ACHN (cell line): ENCODE measurements at places on chromosomes 4 and X.

DNA sequence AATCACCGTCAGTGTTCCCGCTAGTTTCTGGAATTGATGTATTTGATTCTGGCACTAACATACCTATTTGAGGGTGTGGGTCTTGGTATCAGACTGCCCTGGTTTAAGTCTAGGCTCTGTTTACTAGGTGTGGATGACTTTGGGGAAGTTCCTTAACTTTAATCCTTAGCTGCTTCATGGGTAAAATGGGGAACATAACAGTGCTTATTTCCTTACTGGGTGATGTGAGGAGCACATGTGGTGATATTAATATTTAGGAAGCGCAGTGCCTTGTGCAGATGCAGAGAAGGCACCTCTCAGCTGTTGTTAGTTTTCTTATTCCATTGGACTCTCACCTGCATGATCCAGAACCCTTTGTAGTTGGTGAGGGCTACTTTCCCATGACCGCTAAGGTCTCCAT is 17.1 kb downstream of the RNF4 start:
- no peak for DNase-seq

DNA sequence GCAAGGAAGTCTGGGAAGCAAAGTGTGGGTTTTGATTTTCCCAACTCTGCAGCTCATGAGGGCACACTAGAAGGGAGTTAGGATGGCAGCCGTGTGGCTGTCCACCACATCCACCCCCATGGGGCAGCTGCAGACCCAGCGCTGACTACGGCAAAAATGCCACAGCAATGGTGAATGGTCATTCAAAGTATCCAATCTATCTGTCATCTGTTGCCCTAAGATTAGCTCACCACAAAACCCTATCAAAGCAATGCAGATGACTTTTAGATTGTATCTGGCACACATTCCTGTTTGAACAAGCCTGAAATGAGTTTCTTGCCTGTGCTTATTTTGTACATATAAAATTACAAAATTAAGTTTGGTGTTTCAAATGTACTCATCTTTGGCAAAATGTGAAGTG is 29.7 kb upstream of the HPSE start:
- DNase-seq = no peak

DNA sequence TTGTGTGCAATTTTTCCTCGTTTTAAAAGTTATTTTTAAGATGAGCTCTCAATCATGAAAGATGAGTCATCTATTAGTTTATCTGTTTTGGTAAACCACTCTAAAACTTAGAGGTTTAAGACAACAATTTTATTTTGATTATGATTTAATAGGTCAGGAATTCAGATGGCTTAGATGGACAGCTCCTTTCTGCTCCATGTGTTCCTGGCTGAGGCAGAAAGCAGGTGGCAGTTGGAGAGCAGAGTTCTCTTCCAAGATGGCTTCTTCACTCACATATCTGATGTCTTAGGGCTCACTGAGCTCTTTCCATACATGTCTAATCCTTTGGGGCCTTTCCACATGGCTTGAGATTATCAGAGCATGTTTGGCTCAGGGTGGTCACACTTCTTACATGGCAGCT is 48.3 kb upstream of the GRPR start:
- DNase-seq = no peak

DNA sequence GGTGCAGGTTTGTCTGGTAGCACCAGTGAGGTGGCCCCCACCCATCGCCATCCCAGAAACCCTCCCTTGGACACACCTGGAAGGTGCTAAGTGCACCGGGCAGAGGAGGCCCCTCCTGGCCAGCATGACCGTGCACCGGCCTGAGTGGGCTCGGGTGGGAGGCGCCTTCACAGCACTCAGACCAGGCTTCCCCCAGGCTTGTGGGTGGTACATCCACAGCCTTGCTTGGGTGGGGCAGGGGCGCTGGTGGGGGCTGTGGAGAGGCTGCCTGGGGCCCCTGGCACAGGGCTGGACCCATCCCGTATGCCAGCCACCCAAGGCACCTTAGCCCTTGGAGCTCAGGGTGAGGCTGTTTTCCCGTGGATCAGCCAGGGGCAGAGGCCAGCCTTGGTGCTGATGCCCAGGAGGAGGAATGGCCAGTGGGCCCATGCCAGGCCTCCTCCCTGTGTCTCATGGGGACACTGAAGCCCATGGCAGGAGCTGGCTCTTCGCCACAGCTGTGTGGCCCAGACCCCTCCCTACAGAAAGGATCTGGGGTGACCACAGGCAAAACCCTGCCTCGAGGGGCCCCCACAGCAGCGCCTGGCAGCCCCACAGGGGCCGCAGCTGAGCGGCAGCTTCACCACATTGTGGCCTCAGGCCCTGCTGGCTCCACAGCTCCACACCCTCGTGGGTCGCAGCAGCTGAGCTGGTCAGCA is 21.4 kb downstream of the NKX1-1 start:
- DNase-seq = no peak

GRCh38 chrX:150363561-150364346 is 637 bp downstream of the MAMLD1 start:
- peak; percentile 39 for DNase-seq

DNA sequence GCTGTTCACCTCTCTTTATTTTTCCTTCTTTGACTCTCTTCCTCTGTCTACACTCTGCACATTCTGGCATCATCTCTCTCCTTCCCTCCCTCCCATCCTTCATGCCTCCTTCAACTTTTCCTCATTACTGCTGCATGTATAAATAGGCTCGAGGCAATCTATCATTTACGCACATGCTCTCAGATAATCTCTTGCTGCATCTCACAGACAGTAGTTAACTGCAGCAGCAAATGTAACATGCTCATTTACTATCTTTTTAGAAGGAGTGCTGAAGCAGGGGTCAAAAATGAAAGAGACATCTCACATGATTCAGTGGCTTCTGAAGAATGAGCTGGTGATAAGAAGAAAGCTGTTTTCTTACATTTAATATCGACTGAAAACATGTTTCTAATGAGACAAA is 127.7 kb downstream of the RASL11B start:
- no peak for DNase-seq

GRCh38 chr4:35237924-35238323 is 1006.4 kb downstream of the ARAP2 start:
- DNase-seq = no peak

DNA sequence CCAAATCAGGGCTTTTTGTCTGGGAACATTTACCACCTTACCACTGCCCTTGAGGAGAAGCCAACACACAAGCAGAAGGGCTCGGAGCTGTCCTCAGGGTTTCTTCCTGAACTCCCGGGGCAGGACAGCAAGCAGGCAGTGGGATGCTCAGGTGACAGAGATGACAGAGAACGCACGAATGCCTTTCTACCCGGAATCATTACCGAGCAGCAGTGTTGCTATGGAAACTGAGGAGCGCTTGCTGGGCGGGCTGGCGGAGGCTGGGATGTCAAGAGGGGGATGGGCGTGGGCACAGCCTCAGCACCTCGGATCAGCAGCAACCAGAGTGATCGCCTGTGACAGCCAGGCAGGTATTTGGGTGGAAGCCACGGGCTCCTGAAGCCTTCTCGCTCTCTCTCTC is 17.8 kb downstream of the SSR4 start:
- no peak for DNase-seq

DNA sequence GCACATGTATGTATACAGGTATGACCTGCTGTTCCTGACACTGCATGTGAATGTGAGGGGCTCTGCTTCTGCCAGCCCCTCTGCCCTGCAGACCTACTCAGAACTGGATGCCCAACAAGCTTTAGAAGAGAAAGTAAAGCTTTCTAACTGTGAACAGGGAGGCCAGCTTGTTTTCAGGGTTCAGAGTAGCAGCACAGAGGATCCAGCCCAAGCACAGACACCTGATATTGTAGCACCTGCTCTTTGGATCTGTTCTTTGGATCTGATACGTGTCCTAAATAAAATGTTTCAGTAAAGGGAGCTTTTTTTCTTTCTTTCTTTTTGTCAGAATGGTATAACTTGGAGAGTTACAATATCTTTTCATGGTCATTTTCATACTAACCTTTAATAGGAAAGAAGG is 19.2 kb downstream of the DCUN1D4 start:
- no peak for DNase-seq

- DNase-seq = no peak
Measured at GRCh38 chr4:70948665-70949260, 44.7 kb upstream of the DCK start.

DNA sequence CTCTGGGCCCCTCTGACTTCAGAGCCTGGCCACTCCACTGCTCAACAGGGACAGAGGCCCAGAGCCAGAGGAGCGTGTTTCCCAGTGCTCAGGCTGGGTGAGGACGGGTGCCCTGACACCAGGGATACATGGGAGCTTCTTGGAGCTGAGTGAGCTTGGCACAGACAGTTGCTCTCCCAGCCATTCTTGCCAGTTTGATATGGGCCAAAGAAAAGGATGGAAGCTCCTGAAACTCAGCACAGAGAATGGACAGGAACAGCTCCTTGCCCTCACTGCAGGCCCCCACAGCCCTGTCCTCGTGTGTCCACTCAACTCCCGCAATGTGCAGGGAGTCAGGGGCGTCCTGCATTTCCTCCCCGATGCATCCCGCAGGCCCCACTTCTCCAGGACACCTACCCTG is 38.8 kb downstream of the NSG1 start:
- DNase-seq = no peak

DNA sequence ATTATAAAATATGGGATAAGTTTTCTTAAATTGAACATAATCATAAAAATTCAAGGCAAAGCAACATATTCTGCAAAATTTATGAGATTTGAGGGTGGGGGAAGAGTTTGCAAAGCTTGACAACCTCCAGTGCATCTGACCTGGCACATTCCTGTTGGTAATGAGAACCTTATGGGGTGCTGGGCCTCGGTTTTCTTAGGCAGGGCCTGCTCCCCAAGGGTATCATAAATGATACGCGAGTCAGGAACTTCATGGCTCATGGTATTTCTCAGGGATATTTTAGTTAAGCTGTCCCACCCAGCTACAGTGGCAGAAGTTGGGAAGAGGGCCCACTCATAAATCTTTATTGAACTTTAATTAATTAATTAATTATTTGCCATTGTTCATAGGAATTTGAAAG is 13.2 kb downstream of the AFF2 start:
- no peak for DNase-seq

DNA sequence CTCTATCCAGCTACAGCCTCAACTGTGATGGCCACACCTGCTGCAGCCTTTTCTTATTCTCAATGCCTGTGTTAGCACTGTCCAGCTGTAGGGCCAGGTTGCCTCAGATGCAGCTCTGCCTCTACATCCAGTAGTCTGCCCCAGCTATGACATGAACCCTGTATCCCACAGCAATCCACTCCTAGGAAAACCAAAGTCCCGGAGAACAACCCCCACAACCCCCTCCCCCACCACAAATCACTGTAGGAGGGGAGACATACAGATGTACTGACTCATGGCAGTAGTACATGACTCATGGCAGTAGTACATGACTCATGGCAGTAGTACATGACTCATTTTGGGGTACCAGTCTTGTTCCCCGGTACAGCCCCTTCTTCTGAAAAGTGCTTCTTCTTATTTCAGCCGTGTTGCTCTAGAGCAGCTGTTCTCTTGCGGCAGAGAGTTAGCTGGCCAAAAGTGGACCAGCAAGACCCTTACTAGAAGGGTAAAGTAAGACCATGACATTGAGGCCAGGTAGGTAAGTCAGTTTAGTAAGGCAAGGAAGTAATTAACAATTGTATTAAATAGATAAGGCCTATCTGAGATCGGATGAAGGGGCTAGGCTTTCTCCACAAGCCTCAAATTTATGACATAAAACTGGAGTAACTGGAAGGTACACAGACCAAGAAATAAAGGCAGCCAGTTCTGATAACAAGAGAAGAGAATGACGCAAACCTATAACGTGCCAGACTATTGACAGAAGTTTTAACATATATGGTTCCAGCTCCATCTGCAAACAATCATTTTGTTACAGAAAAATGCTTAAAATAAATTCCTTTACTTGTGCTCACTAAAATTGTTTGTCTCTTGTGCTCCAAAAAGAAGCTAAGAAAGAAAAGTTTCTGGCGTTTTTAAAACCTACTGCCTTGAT is 221.4 kb downstream of the TACR3 start:
- peak; percentile 16 for DNase-seq

GRCh38 chr4:20428436-20429160 is 176.9 kb downstream of the SLIT2 start:
- DNase-seq = peak; percentile 26

DNA sequence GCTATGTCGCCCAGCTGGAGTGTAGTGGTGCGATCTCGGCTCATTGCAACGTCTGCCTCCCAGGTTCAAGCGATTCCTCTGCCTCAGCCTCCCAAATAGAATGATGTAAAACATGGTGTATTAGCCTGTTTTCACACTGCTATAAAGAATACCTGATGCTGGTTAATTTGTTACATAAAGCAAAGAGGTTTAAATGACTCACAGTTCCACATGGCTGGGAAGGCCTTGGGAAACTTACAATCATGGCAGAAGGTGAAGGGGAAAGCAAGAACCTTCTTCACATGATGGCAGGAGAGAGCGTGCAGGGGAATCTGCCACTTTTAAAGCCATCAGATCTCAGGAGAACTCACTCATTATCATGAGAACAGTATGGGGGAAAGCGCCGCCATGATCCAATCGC is 1191.8 kb downstream of the ARAP2 start:
- DNase-seq = peak; percentile 35

- no peak for DNase-seq
Measured at GRCh38 chrX:125340490-125340889, 20.8 kb downstream of the TEX13C start.

- DNase-seq = no peak
Measured at GRCh38 chr4:178306565-178306964, 864.3 kb upstream of the AGA start.

GRCh38 chrX:110397339-110397738 is 38.7 kb downstream of the RTL9 start:
- DNase-seq = no peak

DNA sequence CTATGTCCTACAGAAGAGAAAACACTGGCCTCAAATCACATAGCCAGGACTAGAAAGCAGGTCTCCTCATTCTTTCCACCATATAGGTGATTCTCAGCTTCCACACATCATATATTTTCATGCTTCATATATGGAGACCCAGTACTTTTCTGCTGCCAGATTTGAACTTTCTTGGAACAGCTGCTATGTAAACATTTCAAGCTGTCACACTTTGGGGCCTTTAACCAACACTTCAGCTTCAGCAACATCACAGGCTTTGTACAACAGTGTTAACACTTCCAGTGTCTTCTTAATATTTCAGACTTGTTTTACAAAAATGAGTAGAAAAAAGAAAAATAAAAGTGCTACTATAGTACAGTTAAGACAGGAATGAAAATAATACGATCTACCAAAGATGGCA is 12.6 kb downstream of the SH3RF1 start:
- no peak for DNase-seq

DNA sequence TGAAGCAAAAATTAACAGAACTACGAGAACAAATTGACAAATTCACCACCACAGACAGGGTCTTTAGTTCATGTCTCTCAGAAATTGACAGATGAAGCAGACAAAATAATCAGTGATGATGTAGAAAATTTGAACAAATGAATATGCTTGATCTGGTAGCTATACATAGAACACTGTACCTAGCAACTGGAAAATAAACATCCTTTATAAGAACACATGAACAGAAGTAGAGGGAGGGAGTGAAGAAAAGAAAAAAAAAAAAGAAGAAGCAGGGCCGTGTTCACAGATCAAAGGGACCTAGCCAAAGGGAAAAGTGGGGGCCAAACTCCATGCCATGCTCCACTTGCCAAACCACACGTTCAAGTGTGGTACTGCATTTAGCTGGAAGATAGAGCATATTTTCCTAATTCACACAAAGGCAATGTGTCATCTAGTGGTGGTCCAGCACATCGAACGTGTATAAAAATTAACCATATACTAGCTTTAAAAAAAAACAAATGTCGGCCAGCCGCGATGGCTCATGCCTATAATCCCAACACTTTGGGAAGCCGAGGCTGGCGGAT is 5.6 kb upstream of the THOC2 start:
- peak; percentile 65 for DNase-seq
